ENCODE measurements at places on chromosomes 7 and 10. TPM values are rescaled to one million over a fixed set of nuclear protein-coding genes. Genes with fewer than 3 reads are reported as not detected.
A peak's percentile ranks its signal among the peaks of the same experiment; 100 is the strongest.

- H3K36me3 ChIP-seq = peaks cover 74% of the 10 kb centered on the region
- H3K4me1 ChIP-seq = peaks cover 9% of the 10 kb centered on the region
- H3K27me3 ChIP-seq = no peaks in the 10 kb centered on the region
- H3K27ac ChIP-seq = no peak overlapping the region
These were observed 61.5 kb downstream of the WDR37 start for GRCh38 chr10:1117651-1118050.

- no peaks in the 10 kb centered on the region for H3K27me3 ChIP-seq
- H3K4me1 ChIP-seq = peaks cover 28% of the 10 kb centered on the region
- no peak for DNase-seq
These were observed 423 bp downstream of the LSM5 start for GRCh38 chr7:32489788-32490126.

GRCh38 chr7:158994687-158995086, 138.3 kb downstream of the DYNC2I1 start:
- H3K27ac ChIP-seq = no peak overlapping the region
- no peak for DNase-seq
- H3K36me3 ChIP-seq = no peaks in the 10 kb centered on the region

DNA sequence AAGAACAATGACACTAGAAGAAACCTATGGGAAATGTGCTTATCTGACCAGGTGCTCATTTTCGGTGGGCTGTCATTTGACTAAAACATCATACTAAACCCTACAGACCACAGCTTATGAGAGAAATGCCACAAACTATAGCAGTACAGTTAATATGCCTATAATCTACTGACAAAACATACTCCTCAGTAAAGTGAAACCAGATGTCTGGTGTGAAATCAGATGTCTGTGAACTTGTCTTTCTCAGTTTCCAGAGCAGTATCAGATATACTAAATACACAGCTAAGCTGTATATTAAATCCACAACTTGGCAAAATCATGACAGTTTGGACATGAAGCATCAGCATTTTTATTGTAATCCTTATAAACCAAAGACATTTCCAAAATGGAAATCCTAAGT, 3.3 kb downstream of the IMMP2L start:
- H3K27me3 ChIP-seq = no peaks in the 10 kb centered on the region
- H3K4me3 ChIP-seq = no peak overlapping the region
- no peak overlapping the region for H3K27ac ChIP-seq
- H3K4me1 ChIP-seq = peaks cover 31% of the 10 kb centered on the region
- DNase-seq = no peak

GRCh38 chr10:77643795-77644468, 6.3 kb upstream of the KCNMA1 start:
- no peak for DNase-seq
- H3K27me3 ChIP-seq = peaks cover 36% of the 10 kb centered on the region
- H3K4me3 ChIP-seq = no peak overlapping the region
- no peaks in the 10 kb centered on the region for H3K4me1 ChIP-seq
- H3K36me3 ChIP-seq = no peaks in the 10 kb centered on the region

DNA sequence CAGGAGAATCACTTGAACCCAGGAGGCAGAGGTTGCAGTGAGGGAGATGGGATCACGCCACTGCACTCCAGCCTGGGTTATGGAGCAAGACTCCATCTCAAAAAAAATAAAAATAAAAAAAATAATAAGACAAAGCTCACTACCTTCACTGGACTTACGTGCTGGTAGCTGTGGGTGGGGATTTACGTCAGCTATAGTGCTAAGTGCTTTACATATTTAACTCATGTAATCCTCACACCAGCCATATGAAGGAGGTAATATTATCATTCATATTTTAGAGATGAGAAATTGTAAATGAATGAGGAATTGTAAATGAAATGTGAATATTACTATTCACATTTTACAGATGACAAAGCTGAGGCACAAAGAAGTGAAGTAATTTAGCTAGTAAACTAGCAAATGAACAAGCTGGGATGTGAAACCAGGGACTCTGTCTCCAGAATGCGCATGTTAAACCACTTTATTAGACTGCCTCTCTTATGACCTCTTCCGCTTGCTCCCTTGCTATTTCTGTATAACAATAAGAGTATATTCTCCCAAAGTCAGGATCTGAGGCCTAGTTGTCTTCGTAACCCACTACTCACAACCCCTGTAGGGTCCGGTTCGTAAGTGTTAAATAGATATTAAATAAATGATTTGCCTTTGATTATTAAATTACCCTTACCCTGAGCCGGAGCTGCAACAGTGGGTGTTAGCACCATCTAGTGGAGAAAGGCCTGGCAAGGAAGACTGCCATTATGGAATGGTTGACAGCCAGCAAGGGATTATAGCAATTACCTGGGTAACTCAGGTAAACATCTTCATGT, 70.2 kb downstream of the HTR7 start:
- peaks cover 10% of the 10 kb centered on the region for H3K4me1 ChIP-seq
- H3K36me3 ChIP-seq = no peaks in the 10 kb centered on the region
- H3K27ac ChIP-seq = no peak overlapping the region
- peaks cover 30% of the 10 kb centered on the region for H3K27me3 ChIP-seq

GRCh38 chr10:13183625-13184024, 22.3 kb downstream of the MCM10 start:
- no peaks in the 10 kb centered on the region for H3K27me3 ChIP-seq
- H3K4me1 ChIP-seq = no peaks in the 10 kb centered on the region
- no peak overlapping the region for H3K4me3 ChIP-seq
- peaks cover 78% of the 10 kb centered on the region for H3K36me3 ChIP-seq
- DNase-seq = no peak

DNA sequence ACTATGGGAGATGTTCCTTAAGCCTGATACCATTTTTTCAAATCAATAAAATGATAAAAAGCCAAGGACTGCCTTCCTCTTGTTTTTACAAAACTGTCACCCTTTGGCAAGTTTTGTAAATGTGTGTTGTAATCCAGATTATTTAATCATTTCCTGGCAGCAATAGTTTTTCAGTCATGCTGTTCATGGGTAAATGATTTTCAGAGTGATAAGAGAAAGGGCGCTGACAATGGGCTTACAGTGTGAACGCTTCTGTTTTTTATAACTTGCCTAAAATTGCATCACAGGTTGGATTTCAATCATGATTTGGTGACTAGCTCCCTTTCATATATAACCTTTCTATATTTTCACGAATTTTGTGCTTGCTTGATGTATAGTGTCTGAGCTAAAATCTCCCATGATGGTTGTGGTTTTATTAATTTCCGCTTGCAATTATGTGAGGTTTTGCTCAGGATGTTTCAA, 19.0 kb upstream of the DMBT1 start:
- H3K4me1 ChIP-seq = peaks cover 7% of the 10 kb centered on the region
- no peaks in the 10 kb centered on the region for H3K36me3 ChIP-seq
- no peak overlapping the region for H3K4me3 ChIP-seq
- peaks cover 31% of the 10 kb centered on the region for H3K27me3 ChIP-seq
- DNase-seq = no peak
- no peak overlapping the region for H3K27ac ChIP-seq

GRCh38 chr10:119575506-119575905, 21.3 kb downstream of the TIAL1 start:
- peak overlapping the region; percentile 0 for H3K4me3 ChIP-seq
- peak overlapping the region; percentile 53 for H3K27ac ChIP-seq
- peak; percentile 14 for DNase-seq
- peaks cover 16% of the 10 kb centered on the region for H3K4me1 ChIP-seq
- no peaks in the 10 kb centered on the region for H3K27me3 ChIP-seq
- H3K36me3 ChIP-seq = peaks cover 59% of the 10 kb centered on the region

DNA sequence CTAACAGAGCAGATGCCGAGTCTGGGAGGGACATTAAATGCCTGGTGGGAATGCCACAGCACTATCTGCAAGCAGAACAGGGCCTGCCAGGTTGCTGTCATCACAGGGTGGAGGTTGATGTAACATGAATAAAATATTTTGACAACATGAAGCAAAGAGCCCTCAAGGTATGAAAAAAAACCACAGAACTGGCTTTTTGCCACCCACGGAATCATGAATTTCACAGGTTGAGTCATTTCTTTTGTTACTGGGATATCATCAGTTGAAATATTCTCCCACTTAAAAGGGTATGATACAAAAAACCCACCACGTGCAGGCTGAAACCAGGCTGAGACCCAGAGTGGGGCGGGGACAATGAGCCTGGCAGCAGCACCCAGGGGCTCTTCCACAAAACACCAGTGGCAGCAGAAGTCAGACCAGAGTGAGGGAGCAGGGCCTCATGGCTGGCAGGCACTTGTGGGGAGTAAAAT, 220.1 kb downstream of the TNS3 start:
- no peaks in the 10 kb centered on the region for H3K36me3 ChIP-seq

DNA sequence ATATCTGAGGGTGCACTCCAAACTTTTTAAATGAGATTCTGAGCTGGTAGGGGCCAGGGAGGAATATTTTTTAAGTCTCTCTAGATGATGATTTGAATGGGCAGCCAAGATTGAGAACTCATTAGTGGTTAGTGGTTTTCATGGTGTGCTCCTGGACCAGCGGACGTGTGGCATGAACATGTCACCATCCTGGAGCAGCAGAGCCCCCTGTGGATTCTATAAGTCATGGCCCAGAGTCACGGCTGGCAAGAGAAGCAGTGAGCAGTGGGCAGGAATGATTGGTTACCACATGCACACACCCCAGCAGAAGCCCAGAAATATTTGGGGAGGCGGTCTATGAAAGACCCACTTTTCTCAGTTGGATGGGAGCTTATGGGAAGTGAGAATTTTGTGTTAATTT, 21.2 kb upstream of the UCN3 start:
- DNase-seq = no peak
- H3K27me3 ChIP-seq = peaks cover 3% of the 10 kb centered on the region
- H3K36me3 ChIP-seq = no peaks in the 10 kb centered on the region
- no peak overlapping the region for H3K27ac ChIP-seq
- H3K4me3 ChIP-seq = no peak overlapping the region

The KCNH2 gene
- total RNA-seq = 0.41 TPM

The SPDYE9 gene
- not detected for total RNA-seq

The HSPA12A gene
- total RNA-seq = 0.64 TPM

The CYP3A5 gene
- not detected for total RNA-seq

Measured in activated T-helper 2 cell treated with anti-CD3 and anti-CD28 coated beads, Interferon-gamma antibody, Interleukin-2, Interleukin-4, amounts not matched to agents 10 μg/mL and 5 μg/mL and 100 μg/mL, durations not matched to agents 14 hours and 24 hours and 36 hours (primary cell).